NCI-H524 (cell line): ENCODE measurements at places on chromosomes 7 and 10.

DNA sequence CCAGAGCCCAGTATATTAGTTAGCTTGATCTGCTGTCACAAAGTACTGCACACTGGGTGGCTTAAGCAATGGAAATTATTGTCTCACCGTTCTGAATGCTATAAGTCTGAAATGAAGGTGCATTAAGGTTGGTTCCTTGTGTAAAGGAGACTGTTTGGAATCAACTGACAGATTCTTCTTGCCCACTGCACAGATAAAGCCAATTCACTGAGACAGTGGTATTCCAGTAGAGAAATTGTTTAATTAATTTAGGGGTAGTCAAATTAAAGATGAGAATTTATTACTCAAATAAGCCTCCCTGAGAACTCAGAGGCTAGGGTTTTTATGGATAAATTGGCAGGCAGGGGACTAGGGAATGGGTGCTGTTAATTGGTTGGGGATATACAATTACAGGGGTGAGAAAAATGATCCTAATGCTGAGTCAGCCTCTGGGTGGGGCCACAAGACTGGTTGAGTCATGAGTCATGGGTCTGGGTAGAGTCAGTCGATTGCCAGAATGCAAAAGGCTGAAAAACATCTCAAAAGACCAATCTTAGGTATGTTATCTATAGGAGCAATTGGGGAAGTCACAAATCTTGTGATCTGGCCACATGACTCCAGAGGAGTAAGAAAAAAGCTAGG, 23.5 kb upstream of the SAMD9L start:
- DNase-seq, result no peak

DNA sequence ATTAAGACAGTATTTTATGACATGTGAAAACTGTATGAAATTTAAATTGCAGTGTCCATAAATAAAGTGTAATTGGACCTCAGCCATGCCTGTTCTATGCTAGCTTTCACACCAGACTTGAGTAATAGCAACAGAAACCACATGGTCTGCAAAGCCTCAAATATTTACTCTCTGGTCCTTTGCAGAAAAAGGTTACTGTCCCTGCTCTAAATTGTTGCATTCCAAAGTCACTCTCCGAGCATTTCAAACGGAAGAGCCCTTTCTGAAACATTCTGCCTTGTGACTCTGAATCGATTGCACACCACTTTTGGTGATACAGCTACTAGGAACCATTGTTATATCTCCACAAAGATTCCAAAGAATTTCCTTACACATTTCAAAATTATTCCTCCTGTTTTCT, 81.0 kb upstream of the STK17A start:
- no peak for DNase-seq

DNA sequence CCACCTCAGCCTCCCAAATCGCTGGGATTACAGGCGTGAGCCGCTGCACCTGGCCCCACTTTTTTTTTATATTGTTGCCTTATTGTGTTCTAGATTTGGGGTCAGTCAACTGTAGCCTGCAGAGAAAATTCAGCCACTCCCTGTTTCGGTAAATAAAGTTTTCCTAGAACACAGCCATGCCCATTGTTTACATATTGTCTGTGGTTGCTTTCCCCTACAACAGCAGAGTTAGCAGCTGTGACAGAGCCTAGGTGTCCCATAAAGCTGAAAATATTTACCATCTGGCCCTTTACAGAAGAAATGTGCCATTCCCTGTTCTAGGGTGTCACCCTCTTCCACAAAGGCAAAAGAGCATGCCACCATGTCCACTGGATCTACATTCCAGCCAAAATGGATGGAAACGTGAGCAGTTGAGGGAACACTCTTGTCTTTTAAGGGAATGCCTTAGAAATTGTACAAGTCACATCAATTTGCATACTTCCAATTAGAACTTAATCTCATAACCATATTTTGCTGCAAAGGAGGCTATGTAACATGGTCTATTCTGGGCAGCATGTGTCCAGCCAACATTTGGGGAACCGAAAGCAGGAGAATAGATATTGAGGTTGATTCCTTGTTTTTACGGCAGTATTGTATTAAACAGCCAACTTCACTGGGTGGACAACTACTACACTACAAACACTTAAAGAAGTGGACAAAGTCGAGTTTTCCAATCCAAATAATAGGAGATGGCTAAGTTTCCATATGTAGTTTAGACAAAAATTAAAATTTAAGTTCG, 11.0 kb upstream of the BLVRA start:
- no peak for DNase-seq

GRCh38 chr10:88038268-88038667, 174.8 kb downstream of the PTEN start:
- no peak for DNase-seq

DNA sequence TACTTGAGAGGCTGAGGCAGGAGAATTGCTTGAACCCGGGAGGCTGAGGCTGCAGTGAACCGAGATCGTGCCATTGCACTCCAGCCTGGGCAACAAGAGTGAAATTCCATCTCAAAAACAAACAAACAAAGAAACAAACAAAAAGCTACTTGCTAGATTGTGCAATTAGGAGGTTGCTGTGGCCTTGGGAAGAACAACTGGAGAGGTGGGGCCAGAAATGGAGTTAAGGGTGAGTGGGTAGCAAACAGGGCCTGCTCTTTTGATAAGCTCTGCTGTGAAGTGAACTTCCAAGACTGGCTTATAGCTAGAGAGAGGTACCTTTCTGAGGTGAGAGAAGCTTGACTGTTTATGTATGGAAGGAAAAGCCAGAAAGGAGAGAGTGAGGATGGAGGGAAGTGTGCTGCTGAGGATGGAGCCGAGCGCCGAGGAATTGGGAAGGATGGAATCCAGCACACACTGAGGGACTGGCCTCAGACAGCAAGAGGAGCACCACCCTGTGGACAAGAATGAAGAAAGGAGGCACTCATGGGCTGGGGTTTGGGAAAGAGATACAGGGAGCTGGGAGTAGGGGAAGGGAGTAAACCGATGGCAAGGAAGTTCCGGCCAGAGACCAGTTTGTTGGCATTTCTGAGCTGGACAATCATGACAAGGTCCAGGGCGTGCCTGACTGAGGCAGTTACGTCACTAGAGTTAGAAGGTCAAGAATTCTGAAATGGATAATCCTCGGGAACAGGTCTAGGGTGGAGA, 7.0 kb upstream of the RPEL1 start:
- DNase-seq, result no peak

DNA sequence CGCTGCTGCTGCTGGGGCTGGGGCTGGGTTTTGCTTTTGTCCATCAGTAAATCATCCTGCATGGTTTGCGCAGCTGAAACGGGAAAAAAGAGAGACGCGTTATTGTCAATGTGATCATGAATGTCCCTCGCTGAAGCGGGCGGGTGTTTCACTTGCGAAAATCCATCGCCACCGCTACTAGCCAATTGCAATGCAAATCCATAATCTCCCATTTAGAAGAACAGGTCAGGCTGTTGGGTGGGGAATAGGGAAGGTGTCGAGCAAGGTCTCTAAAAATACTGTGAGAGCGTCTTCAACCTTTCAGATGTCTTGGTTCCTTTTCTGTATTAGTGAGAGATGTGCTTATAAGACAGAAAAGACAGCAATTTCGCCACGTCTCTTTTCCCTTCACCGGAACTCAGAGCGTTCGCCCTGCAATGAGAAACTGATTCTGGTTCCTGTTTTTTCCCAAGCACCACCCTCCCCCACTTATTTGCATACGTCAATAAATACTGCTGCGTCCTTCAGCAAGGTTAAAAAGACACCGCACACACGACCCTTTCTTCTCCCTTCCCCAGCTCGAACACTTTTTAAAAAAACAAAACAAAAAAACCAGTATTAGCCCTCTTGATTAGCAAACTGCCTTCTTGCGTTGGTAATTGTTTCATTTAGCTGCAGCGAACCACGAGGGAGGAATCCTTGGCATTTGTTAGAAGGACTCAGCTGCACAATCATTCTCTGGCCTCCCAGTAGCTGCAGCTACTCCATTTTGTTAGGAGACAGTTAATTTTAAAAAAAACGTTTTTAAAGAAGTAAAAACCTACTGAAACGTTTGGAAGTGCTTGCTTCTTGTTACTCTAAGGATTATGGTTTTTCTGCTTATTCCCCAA, 50.4 kb downstream of the CPEB3 start:
- DNase-seq, result peak; percentile 58

- DNase-seq, result peak; percentile 0
Measured at GRCh38 chr10:112475575-112476218, 28.7 kb downstream of the VTI1A start.

GRCh38 chr10:91352760-91353159, 57.4 kb upstream of the HECTD2 start:
- DNase-seq, result no peak
